LoVo (cell line): ENCODE measurements at places on chromosomes 11 and 22.

DNA sequence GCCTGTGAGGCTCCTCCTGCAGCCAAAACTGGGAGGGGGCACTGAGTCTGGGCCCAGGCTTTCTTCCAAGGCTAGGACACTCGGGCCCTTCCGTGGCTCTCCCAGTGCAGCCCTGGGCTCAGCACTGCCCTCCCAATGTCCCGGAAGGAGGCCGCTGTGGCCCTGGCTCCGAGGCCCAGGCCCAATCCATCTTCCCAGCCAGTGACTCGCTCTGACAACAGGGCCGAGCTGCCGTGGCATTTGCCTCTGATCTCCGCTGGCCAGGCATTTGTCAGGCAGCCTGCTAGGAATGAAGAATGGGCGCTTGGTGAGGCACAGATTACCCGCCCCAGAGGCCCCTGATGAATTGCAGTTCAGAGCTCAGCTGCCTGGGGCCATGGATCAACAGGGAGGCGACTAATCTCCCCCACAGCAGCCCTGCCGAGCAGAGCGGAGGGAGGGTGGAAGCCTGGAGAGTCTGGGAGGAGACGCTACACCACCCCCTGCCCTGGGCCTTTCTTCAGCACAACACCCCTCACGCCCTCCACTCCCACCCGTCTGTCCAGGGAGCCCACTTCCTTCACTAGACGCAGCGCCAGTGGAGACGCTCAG, 8.3 kb downstream of the FXYD2 start:
- DNase-seq, result no peak

DNA sequence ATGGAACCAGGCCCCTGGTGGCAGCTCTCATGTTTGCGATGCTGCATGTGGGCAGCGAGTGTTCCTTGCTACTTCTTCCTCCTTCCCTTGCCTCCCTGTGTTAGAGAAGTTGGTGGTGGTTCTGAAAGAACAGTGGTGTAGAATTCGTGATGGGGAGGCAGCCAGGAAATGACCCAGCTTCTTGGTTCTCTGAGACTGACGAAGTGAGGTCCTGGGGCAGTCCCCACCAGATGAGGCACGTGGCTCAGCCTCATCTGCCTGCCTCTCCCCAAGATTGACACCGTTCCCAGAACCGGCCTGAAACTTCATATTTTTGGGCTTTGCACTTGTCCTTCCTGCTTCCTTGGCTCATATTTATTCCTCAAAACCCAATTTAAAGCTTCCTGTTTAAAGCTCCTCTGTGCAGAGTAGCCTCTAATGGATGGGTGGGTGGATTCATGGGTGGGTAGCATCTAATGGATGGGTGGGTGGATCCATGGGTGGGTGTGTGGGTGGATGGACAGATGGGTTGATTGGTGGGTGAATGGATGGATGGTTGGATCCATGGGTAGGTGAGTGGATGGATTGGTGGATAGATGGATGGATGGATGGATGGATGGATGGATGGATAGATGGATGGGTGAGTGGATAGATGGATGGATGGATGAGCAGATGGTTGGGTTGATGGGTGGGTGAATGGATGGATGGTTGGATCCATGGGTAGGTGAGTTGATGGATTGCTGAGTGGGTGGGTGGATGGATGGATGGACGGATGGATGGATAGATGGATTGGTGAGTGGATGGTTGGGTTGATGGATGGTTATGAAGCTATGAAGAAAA, 77.3 kb upstream of the ATXN10 start:
- DNase-seq, result no peak

GRCh38 chr22:40450616-40451015, 80.2 kb downstream of the SGSM3 start:
- no peak for DNase-seq

DNA sequence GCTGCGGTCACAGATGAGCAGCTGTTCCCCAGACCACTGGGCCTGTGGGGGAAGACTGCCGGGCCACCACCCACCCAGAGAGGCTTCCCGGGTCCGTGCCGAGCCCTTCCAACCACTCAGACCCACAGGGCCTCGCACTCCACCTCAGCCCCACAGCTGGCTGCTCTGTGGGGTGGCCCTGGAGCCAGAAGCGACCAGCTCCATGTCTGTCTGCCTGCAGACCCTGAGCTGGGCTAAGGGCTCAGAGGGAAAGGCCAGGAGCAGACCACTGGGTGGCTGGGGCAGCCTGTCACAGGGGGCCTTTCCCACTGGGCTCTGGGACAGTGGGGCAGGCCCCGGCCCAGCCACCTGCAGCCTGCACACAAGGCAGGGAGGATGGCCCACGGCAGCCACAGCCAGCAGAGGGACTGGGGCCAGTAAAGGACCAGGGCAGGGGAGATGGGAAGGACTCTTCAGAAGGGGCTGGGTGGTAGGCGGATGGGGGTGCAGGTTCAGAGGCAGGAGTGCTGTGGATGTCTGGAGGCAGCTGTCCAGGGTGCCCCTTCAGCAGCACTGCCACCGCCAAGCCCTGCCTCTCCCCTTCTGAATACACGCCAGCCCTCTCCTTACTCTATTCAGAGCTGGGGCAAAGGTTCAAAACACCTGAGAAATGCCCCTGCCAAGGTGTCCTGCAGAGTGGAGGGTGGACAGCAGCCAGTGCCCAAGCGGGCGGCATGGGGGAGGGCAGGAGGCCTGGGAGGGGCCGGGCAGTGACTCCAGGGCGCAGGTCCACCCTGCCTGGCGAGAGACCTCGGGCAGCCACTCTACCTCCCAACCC, 32.2 kb downstream of the GNB1L start:
- DNase-seq, result no peak

- DNase-seq, result no peak
Observed at GRCh38 chr11:119806064-119806915, 77.3 kb upstream of the NECTIN1 start.

DNA sequence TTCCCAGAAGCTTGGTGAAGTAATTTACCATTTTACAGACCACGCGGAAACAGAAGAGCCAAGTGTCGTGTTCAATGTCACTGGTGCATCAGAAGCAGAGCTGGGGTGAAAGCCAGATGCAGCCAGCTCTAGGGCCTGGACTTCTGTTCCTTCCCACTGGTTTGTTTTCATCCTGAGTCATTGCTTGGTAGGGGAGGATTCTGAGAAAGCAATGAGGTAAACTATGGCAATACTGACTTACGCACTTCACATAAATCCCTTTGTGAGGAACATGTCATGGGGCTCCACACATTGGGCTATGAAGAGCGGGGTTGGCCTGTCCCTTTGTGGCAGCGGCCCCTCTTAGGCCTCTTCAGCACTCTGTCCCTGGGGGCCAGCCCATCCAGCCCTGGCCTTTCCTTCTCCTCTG, 52.4 kb upstream of the RBFOX2 start:
- no peak for DNase-seq

DNA sequence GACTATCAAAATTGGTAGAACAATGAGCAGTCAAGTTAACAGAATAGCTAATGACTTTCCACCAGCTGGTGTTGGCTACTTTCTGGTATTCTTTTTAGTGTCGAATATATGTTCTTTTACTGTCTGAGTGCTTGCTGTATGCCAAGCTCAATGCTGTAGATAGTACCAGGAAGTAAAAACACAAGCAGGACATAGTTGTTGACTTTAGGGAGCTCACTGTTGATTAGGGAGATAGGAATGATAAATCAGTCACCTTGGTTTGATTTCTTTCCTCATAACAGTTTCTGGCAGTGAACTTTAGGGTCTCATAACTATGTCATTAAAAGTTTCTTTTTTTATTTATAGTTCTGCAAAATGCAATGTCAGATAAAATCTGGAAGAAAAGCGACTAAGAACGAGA, 9.0 kb downstream of the HMGXB4 start:
- no peak for DNase-seq

- peak; percentile 46 for DNase-seq
Observed at GRCh38 chr22:33209930-33210784, 152.0 kb upstream of the SYN3 start.

DNA sequence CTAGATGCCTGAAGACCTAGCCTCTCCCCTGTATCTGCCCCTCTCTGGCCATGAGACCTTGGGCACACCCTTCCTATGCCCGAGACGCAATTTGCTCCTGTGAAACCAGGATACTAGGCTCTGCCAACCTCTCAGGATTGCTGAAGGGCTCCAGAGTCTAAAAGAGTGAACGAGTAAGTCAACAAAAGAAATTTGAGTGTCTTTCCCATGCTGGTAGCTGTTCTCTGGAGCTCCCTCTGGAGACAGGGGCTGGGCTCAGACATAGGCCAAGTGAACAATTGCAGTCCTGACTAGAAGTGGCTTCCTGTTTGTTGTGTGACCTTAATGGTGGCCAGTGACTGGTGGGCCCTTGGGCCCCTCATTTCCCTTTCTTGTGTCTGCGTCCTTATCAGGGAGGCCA, 189.0 kb upstream of the NARS2 start:
- DNase-seq, result no peak

- DNase-seq, result no peak
Observed at GRCh38 chr11:86219311-86220193, 25.0 kb upstream of the EED start.

DNA sequence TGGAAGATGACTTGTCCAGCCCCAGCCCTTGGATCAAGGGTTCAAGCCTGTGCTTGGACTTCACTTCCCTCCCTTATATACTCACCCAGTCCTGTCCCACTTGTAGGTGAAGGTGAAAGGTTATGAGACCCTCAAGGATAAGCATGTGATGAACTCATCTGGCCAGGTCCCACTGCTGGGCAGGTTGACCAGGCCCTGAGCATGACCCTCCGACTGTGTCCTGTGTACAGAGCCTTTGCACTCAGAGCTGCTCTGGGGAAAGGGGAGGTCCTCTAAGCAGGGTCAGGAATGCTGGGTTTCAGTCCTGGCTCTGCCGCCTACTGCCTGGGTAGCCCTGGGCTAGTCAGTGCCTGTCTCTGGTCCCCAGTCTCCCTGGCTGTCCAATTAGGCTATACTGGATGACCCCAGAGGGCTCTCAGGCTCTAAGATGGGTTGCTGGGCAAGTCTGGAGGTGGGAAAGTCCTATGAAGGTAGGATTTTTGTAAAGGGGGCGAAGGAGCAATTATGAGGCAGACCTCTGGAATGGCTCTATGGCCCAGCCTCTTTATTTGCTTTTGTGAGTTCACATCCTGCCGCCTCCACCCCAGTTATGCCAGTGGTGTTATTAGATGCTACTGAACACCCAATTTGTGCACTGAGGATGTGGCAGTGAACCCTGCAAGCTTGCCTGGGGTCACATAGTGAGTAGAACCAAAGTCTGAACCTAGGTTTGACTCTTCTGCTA, 14.1 kb downstream of the DGAT2 start:
- DNase-seq, result no peak

GRCh38 chr11:33258631-33259205, 1.5 kb downstream of the HIPK3 start:
- DNase-seq, result no peak

- no peak for DNase-seq
Observed at GRCh38 chr11:68828155-68828931, 13.4 kb downstream of the CPT1A start.

- DNase-seq, result no peak
Observed at GRCh38 chr22:35998748-35999147, 29.9 kb downstream of the RBFOX2 start.

GRCh38 chr11:82874646-82875523, 25.3 kb downstream of the PRCP start:
- no peak for DNase-seq

- DNase-seq, result no peak
Observed at GRCh38 chr11:75518771-75519653, 6.7 kb downstream of the GDPD5 start.

DNA sequence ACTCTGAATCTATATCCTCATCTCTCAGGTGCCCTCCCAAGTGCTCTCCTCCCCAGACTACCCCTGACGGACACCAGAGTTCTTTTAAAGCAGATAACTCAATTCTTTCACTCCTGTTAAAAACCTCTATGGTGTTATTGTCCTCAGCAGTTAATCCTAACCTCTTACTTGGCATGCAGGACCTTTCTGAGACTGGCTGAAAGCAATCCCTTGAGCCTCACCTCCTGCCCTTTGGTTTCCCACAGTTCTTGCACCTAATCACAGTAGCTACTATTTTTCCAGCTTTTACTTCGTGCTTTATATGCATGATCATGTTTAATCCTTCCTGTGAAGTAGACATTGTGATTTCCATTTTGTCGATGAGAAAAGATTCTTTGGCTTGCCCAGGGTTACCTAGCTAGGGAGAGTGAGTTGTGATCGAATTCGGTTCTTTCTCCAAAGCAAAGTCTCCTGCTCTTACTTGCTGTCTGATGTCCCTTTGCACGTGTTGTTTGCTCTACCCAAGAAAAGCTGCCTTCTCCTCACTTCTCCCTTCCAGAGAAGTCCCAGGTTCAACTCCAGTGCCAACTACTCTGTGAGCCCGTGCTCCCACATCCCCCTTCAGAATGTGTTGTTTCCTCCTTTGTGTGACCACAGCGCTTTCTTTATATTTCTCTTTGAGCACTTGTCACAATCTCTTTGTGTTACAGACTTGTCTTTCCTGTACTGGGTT, 2.1 kb downstream of the UBE2L3 start:
- DNase-seq, result no peak

GRCh38 chr22:28015676-28016601, 96.9 kb upstream of the PITPNB start:
- DNase-seq, result no peak

DNA sequence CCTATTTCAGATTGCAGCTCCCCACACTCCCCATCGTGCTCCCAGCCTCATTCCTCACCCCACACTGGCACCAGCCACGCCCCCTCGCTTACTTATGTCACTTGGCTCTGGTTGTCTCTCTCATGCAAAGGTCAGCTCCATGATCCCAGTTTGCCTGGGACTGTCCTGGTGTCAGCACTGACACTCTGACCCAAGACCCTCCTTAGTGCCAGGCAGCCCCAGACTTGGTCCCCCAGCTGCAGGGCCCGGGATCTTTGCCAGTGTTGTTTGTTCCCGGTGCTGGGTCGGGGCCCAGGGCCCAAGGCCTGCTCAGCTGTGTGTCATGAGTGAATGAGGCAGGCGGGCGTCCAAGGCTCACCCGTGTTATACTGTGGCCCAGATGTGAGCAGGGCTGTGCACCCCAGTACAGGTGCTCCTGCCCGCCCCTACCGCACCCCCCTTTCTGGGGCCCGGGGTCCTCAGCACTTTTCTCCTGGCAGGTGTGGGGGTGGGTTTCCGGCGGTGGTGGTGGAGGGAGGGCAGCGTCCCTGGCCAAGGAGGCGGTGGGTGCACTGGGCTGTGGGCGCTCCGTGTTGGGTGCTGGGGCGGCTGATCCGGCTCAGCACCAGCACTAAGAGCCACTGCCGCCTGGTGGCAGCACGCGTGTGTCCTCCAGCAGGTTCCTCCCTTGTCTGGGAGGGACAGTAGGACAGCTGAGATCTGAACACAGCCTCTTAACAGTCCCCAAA, 19.5 kb downstream of the IL17REL start:
- peak; percentile 51 for DNase-seq

- DNase-seq, result no peak
Observed at GRCh38 chr11:69562302-69562701, 78.7 kb upstream of the CCND1 start.

DNA sequence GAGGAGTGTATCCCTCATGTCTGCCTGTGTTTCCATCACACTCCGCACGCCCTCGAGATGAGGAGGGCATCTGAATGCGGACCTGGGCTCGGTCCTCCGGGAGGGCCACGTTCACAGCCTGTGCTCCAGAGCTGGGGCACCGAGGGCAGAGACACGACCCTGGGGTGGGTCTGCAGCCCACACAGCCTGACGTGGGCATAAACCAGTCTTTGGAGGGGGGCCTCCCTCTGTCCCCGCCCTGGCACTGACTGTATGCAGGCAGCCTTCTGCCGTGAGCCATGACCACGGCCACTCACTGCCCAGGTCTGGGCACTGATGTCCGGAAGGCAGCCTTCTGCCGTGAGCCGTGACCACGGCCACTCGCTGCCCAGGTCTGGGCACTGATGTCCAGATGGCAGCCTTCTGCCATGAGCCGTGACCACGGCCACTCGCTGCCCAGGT, 1425.1 kb downstream of the BRD1 start:
- no peak for DNase-seq
